ENCODE measurements at places on chromosomes 3 and 15.

GRCh38 chr3:7646851-7647250 is 785.9 kb downstream of the GRM7 start:
- DNase-seq: no peak

- DNase-seq: no peak
Measured at GRCh38 chr3:139524841-139525636, 14.5 kb downstream of the RBP1 start.

DNA sequence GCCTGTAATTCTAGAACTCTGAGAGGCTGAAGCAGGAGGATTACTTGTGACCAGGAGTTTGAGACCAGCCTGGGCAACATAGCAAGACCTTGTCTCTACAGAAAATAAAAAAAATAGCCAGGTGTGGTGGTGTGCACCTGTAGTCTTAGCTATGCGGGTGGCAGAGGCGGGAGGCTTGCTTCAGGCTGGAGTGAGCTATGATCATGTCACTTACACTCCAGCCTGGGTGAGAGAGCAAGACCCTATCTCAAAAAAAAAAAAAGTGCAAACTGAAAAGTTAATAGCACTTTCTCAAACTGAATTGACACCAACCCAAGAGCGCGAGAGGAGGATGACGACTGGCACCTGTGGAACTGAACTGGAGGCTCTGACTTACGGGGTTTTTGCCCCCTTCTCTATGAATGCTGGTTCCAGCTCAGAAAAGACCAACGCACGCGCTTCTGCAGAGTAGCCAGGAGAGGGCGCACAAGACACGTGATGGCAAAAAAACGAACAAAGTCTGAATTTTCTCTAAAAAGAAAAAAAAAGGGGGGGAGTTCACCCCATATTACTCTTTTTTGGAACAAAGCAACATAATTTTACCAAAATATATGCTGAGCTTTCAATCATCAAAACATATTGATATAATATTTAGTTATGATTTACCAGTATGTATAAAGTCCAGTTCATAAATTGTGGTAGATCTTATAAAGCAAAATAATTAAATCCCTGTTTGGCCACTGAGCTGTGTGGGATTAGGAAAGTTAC is 23.7 kb downstream of the CFAP92 start:
- DNase-seq: no peak

- DNase-seq: no peak
Measured at GRCh38 chr3:77606372-77606771, 566.5 kb downstream of the ROBO2 start.

DNA sequence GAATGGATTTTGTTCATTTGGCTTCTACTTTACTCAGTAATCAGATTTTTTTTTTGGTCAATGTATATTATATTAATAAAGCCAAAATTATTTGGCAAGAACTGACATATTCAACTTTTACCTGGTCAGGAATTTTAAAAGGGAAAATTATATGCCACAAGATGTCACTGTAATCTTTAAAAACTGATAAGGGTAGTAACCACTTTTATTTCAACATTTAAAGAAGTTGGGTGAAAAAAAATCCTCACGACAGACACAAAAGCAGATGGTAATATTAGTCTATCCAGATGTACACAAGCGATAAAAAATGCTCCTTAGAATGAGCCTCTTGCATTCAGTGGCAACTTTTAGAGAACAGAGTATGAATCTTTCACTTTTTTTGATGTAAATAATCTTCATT is 101.9 kb downstream of the SERPINI1 start:
- DNase-seq: no peak

DNA sequence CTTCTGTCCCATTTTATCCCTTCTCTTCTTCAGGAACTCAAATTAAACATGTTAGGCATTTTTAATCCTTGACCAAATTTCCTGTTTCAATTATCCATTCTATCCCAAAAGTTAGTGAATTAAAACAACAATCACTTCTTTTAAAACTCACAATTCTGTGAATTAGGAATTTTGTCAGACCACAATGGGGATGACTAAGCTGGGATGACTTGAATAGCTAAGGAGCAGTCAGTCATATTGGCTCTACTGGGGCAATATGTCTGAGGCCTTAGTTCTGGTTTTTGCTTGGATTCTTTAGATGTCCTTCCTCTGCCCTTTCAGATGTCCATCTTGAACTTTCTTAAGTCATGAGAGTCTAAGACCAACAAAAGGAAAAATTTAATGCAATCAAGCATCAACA is 178.2 kb upstream of the TGFBR2 start:
- DNase-seq: peak; percentile 41

DNA sequence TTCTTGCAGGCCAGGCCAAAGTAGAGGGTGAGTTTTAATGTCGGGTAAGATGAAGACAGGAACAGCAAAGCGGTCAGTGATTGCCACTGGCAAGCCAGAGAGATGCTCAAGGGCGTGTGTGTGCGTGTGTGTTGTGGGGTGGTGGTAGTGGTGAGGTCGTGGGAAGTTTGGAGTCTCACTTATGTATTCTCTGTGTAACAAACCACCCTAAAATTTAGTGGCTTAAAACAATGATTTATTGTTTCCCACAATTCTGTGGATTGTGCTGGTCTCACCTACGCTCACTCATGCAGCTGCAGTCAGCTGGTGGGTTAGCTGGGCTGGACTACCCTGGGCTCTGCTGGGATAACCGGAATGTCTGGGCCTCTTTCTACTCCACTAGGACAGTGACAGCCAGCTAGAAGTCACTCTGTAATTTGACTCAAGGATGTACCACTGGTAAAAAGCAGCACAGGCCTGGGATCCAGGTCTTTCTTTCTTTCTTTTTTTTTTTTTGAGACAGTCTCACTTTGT is 50.9 kb upstream of the BHLHE40 start:
- no peak for DNase-seq

GRCh38 chr15:69288531-69289341 is 10.0 kb upstream of the PAQR5 start:
- no peak for DNase-seq

GRCh38 chr15:71733122-71733521 is 77.2 kb upstream of the NR2E3 start:
- DNase-seq: no peak

GRCh38 chr3:26592451-26592850 is 30.1 kb upstream of the LRRC3B start:
- no peak for DNase-seq

GRCh38 chr3:38653685-38654537 is 4.4 kb upstream of the SCN5A start:
- no peak for DNase-seq

DNA sequence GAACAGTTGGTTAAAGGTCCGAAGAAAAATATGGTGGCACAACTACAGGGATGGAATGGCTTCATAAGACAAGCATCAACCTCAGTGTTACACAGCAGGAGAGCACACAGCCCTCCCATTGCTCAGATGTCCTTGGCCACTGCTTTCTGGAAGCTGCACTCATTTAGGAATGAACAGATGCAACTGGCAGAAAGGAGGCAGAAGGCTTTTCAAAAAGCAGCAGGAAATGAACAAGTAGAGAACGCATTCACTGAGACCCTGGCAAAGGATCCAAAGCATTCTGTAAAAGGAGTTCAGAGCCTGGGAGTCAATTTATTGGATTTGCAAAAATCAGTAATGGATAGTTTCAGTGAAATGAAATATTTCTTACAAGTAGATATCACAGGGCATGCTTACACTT is 101.1 kb downstream of the PDZRN3 start:
- no peak for DNase-seq

GRCh38 chr15:82871358-82871757 is 61.9 kb downstream of the WHAMM start:
- no peak for DNase-seq

- no peak for DNase-seq
Measured at GRCh38 chr15:23645371-23646164, 2.1 kb downstream of the MAGEL2 start.

- no peak for DNase-seq
Measured at GRCh38 chr3:128931046-128931445, 51.6 kb downstream of the ACAD9 start.

DNA sequence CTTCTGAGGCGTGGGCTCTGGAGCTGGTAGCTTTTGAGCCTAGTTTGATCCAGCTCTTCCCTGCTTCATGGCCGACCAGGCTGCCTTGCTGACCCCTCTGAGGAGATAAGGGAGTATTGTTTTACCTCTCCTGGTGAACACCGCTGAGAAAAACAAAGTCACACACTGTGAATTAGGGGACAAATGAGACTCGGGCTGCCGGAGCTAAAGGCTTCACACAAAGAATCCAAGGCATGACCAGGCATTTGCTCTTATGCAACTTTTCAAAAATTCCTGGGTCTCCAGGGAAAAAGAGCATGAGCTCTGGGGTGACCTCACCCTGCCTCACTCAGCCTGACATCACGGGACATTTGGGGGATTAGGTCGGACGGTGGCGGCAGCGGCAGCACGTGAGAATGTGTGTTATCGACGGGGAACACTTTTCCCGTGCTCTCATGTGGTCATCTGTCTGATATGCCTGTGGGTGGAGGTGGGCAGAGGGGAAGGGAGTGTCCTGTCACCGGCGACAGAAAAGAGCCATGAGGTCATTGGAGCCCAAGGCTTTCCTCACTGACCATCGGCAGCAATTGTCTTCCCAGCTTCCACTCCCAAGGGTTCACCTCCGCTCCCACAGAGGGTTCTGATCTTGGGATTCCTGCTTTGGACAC is 61.0 kb downstream of the TMEM44 start:
- DNase-seq: peak; percentile 95

DNA sequence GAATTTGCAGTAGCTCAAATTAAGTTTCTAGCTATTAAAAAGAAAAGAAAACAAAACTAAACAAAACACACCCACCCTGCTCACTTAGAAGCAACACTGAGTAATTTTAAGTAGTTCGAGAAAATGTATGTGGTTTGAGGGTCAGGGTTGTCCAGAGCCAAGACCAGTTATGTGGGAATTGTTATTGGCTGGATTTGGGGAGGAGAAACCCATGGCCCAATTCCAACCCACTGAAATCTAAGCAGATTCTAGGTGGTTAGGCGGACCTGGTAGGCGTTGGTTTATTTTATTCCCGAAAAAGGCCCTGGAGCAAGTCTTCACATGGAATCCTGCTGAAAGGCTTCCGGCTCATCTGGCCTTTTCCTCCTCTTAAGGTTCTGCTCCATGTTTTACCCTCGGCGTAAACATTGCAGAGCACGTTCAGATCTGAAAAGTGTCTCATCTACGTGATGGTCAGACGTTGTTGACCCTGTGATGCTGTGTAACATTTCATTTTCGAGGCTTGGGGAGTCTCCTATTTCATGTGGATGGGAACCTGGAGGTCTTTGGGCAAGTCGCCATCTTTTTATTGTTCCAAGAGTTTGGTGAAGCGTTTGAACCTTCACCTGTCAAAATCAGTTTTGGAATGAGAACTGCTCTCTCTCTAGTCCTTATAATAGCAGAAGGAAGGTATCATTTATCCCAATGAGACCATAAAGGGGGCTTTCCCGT is 64.0 kb downstream of the FLNB start:
- DNase-seq: peak; percentile 83

DNA sequence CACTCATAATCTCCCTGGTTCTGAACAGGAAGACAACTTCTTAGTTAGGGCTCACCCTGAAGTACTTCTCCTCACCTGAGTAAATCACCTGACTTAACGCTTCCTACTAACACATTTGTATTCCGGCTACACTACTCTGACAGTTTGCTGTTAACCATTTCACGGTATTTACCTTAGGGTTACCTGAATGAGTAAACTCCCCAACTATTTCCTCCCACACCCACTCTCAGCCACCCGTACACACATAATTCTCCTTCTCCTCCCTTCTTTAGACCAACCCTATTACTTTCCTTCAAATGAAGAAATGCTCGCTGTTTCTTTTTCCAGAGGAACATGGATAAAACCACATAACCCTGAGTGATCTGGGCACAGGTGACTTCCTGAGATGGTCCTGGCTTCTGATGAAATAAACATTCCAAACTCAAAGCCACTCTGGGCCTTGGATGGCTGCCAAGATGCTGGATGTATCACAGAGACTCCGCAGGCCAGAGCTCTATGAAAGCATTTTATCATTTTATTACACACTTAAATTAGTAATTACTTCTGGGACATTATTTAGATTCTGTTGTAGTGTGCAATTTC is 183.6 kb upstream of the ATP11B start:
- no peak for DNase-seq

GRCh38 chr3:44993471-44994205 is 17.6 kb downstream of the EXOSC7 start:
- peak; percentile 55 for DNase-seq

DNA sequence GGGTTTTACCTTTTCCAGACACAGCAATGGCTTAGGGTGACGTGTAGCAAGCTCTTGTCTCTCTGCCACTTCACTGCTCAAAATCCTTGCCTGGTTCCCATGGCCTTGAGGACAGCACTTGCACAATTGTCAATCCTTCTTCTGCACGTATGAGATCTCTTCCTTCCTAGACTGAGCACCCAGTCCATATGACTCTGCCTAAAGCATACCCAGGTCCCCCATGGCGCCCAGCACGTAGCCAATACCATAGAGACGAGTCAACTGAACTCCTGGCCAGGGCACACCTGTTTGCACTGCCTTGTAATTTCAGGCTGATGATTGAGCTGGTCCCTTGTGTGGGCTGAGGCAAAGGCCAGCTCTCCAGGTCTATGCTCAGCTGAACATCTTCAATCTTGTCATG is 23.3 kb downstream of the SCN5A start:
- DNase-seq: no peak

- DNase-seq: no peak
Measured at GRCh38 chr3:177642042-177642803, 444.9 kb upstream of the TBL1XR1 start.

DNA sequence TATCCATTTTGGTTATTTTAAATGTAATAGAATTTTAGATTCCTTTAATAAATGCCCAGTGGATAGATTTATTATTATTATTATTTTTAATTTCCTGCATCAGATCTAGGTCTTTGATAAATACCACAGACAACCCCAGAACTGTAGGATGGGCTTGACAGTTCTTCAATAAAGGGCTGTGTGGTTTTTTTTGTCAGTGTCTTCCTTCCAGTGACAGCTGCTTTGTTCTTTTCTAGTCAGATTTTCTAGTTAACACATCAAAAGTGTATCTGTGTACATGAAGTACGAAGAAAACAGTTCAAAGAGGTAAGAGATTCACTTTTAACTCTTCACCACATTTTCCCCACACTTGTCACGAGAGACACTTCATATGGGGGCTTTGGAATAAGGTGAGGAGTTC is 120.3 kb downstream of the SAMMSON start:
- DNase-seq: no peak

- DNase-seq: peak; percentile 95
Measured at GRCh38 chr3:157248590-157249422, 88.9 kb upstream of the CCNL1 start.

GRCh38 chr15:33298631-33299030 is 12.1 kb upstream of the RYR3 start:
- no peak for DNase-seq

DNA sequence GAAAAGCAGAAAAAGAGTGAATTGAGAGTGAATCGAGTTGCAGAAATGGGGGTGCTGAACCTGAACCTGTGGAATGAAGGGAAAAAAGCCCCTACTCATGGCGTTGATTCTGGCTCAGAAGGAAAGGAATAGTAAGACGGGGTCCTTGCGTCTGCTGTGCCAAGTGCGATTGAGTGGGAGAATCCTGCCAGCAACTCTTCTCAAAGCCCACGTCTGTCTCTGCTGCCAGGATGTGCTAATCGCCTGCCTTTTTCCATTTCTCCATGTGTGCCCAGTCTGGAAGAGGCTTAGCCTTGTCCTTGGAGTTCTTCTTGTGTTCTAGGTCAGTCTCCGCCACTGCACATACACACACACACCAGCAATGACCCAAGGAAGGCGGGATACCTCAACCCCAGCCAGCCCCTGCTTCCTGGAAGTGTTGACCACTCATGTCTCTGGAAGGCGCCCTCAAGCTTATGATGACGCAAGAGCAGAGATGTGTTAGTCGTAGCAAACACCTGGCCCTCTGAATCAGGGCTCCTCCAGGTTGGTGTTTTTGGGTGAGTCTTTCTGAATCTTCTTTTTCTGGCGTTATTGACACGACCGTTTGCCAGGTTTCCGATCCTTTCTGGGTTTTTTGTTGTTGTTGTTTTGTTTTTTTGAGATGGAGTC is 262.4 kb upstream of the PROK2 start:
- no peak for DNase-seq

Measured in stromal cell of bone marrow (primary cell).